ENCODE measurements at places on chromosomes 1 and 21.

DNA sequence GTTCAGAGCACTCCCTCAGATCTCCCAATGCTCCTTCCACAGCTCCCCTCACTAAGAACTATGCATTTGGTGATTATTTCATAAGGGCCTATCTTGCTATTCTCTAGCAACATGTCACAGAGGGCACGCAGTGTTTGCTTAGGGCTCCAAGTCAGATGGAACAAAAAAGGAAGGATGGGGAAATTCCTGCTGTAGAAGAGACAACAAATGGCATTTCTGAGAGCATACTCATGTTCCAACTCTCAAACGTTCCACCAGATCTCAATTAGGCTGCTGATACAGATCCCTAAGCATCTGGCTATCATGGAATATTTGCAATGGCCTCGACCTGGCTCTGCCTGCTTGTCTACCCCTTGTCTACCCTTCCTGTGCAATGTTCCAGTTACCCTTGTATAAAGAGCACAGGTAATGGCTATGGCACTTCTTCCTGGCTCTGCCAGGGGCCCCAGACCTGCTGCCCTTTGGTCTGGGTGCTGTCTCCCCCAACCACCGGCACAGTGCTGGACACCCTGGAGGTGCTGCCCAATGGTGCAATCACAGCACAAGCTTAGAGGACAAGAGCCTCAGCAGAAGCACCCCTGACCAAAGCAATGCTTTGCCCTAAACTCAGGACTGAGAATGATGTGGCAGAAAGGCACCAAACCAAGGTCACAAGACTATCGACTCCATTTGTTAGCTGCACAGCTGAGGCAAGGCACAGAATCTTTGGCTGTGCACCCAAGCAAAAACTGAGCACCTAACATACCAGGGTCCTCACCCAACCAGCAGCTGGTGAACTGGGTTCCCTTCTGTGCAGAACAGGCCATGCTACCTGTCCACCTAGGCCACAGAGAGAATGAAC lies 3.6 kb downstream of the PARP1 start:
- no peak for DNase-seq

DNA sequence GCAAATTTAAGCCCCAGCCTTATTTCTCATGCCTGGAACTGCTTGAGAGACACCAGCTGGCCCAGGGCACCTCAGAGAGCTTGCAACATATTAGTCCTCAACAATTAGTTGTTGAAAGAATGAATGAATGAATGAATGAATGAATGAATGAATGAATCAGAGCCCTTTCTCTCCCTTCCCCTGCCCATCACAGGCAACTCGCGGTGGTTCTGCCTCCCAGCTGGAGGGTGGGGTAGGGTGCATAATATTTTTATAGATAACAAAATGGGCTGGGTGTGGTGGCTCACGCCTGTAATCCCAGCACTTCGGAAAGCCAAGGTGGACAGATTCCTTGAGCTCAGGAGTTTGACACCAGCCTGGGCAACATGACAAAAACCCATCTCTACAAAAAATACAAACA lies 110.1 kb downstream of the CCDC185 start:
- no peak for DNase-seq

DNA sequence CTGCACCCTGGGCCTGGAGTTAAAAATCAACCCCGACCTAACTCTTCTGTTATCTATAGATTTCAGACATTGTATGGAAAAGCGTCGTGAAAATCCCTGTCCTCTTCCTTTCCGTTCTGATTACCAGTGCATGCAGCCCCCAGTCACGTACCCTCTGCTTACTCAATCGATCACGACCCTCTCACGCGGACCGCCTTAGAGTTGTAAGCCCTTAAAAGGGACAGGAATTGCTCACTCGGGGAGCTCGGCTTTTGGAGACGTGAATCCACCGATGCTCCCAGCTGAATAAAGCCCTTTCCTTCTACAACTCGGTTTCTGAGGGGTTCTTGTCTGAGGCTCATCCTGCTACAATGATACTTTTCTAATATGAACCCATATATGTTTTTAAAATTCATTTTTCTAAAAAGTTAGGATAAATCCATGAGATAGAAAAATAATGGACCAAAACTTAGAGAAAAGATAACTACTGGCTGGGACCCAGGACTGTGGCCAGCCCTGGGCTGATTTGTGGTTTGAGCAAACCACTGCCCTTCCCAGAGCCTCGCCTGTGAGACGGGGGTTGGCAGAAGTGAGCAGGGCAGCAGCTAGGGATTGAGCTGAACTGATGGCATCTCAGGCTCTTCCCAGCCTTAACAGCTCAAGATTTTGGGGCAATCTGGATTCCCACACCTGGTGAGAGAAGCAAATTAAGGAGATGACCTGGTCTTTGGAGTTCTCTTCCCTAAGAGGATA lies 5.0 kb downstream of the UQCRHL start:
- no peak for DNase-seq

GRCh38 chr1:94863919-94864318 lies 43.8 kb downstream of the SLC44A3 start:
- DNase-seq: no peak

DNA sequence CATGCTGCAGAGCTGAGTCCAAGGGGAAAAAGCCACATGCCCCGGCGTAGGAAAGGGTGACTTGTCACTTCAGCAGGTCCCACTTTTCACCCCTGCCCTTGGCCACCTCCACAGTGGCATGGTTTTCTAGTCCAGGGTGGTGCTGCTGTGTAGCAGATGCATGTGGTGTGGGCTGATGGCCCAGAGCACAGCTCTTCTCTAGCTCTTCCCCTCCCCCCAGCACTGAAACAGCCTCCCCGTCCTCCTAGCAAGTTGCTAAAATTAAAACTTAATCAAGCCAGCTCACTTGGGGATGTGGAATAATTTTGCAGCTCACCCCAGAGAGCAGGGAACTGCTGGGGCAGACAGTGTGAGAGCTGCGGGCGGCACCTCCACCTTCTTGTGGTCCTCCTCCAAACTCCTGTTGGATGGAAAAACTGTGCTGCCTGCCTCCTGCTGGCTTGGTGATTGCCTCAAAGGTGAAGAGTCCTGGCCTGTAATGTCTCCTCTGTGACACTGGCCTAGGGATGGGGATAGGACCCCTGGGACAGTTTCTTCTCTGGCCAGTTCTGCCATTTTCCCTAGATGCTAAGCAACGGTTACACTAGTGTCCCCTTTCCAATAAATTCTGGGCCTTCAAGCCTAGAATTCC lies 91.6 kb downstream of the RNF220 start:
- DNase-seq: no peak

DNA sequence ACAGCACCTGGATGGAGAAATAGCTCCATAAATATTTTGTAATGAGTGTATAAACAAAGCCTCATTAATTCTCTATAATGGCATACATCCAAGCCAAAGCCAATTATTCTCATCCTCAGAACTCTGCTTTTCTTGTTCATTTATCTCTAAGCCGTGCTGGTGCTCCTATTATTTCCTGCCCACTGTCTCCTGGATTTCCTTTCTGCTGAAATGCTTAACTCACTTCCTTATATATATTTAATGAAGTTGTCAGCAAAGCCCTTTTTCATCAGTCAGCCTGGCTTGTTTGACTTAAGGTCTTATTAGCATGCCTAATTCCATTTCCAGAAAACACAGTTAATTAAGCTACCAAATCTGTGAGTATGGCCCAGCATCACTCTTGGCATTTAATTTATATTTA lies 93.4 kb downstream of the SLC25A24 start:
- DNase-seq: no peak

- DNase-seq: no peak
These were observed 9.2 kb upstream of the C1orf141 start for GRCh38 chr1:67143966-67144365.

GRCh38 chr1:171917331-171917730 lies 76.0 kb downstream of the DNM3 start:
- DNase-seq: no peak

DNA sequence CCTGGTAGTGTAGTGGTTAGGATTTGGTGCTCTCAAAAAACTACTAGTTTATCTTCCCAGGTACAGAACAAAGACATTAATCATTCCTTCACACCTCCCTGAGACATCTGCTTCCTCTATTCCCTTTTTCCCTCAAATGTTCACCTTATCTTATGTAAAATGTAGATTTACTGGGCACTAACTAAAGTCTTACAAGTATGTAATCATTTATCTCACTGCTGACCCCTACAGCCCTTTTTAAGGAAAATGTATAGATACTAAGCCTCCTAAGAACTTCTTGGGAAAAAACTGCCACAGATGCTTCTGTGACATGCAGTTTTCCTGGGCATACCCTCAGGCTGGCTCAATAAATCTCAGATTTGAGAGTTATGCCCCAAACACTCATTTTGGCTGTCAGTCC lies 50.8 kb upstream of the NEK7 start:
- DNase-seq: no peak

DNA sequence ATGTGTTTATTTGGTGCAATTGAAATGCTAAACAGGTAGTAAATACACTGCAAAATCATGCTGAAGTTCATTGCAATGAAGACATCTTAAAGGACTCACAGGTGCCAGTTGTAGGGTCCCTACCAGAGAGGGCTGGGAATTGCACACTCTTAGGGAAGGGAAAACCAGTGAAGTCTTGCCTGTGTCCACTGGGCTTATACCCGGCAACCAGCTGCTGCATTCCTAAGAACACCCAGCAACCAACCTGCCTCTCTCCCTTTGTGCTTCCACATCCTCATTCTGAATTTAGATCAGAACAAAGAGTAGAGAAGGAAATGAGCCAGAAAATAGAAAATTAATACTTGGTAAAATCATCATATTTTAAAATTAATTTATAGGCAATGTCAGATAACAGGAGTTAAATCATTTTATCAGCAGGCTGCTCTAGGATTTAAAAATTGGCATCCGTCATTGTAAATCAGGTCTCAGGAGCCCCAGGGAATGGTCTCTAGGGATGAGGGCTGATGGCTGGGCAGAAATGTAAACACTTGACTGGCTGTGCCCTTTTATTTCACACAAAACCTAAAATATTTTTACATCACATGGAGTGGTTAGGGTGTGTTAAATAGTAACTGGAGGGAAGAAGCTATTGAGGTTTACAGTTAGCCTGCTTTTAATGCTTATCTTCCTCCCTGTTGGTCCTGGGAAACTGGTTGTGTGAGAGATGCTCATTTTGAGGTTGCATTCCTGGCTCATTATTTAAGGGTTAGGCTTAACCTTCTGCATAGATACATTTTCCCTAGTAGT lies 31.3 kb downstream of the PTGFRN start:
- no peak for DNase-seq

- DNase-seq: no peak
These were observed 16.5 kb downstream of the CACNA1E start for GRCh38 chr1:181499825-181500224.

DNA sequence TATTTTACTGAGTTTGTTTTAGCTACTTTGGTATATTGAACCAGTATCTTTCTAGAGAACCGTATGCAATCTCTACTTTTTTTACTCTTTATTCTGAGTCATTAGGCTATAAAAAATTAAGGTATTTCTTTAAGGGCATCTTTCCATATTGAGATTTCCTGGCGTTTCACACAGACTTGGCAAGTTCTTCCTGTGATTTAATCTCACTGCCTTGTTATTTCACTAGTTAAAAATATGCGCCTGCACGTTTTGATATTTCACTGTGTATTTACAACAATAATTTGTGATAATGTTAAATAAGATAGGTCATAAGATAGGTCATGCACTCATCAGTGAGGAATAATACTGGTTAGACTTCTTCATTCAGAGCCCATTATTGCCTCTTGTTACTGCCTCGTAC lies 16.2 kb upstream of the CR1L start:
- DNase-seq: no peak

GRCh38 chr1:192632641-192633532 lies 3.1 kb upstream of the RGS13 start:
- no peak for DNase-seq

DNA sequence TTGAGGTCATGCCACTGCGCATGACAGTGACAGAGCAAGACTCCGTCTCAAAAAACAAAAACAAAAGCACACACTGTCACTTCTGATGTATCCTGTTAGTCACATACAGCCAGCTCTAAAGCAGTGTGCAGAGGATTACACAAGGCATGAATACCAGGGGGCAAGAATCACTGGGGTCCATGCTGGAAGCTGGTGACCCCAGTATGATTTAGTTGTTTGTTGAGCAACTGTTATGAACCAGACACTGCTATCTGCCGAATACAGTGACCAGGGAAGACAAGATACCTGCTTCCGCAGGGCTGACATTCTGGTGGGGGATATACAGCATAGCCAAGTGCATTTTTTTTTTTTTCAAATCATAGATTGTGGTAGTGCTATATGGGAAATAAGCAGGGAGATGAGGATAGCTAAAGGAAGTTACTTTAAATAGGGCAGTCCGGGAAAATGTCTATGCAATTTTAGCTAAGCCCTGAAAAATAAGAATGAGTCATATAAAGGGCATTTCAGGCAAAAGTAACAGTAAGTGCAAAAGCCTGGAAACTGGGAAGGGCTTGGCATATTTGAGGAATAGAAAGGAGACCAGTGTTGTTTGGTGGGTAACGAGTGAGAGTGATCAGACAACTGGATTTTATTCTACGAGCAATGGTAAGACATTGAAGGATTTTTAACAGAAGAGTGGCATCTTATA lies 69.7 kb downstream of the ADSS2 start:
- no peak for DNase-seq

DNA sequence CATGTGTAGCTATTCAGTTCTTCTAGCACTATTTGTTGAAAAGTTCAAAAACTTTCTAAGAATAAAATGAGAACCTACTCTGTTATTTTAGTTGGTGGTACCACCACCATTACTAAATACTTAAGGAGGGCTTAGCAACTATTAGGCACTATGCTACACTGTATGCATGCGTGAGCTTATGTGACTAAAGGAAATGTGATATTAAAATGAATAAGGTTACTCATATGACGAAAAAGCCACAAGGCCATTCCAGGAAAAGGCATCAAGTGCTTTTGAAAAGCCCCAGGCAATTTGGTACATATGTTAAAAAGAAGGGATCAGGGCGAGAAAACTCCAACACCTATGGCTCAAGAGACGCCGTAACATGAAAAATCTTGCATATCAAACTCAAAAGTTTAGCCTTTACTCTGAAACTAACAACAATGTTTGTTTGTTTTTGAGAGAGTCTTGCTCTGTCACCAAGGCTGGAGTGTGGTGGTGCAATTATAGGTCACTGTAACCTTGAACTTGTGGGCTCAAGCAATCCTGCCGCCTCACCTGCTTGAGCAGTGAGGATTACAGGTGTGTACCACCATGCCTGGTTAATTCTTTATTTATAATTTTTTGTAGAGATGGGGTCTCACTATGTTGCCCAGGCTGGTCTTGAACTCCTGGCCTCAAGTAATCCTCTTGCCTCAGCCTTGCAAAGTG lies 42.5 kb downstream of the EPRS1 start:
- DNase-seq: no peak

- DNase-seq: peak; percentile 59
These were observed 150.0 kb downstream of the TOMM20 start for GRCh38 chr1:234978397-234979295.

GRCh38 chr1:204275695-204276370 lies 62.0 kb upstream of the GOLT1A start:
- DNase-seq: no peak

- DNase-seq: no peak
These were observed 75.7 kb upstream of the C1orf87 start for GRCh38 chr1:60149251-60149650.

GRCh38 chr1:173012126-173012525 lies 38.6 kb downstream of the TNFSF18 start:
- DNase-seq: no peak

All from activated naive CD8-positive, alpha-beta T cell treated with anti-CD3 and anti-CD28 coated beads, Interleukin-2, amount 50 U/mL, for 24 hours (primary cell).